ENCODE measurements at places on chromosomes 7 and 10.

- no peak for DNase-seq
These were observed 5.1 kb upstream of the ADAMTS14 start for GRCh38 chr10:70666960-70667798.

DNA sequence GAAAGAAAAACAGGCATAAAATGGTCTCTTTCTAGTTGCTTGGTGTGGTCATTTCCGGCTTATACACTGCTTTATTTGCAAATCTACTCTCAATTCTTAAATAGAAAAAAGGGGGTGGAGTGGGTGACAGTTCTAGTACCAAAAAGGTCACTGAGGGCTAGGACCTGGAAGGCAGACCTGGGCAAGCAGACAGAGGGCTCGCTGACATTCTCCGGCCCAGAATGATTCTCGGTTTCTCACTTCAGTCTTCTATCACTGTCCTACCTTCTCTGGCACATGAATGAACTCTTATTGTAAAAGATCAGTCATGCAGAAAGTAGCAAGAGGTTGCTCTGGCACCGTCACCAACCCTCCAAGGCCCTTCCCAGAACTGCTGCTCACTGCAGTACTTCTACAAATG is 54.0 kb downstream of the MALSU1 start:
- no peak for DNase-seq

GRCh38 chr7:44736896-44737295 is 11.8 kb upstream of the ZMIZ2 start:
- no peak for DNase-seq

- no peak for DNase-seq
These were observed 91.2 kb upstream of the SEM1 start for GRCh38 chr7:96800824-96801223.

- DNase-seq: no peak
These were observed 138.3 kb upstream of the LSM8 start for GRCh38 chr7:118045629-118046028.

GRCh38 chr7:24133691-24134090 is 150.3 kb upstream of the NPY start:
- DNase-seq: no peak

Data from A673 (cell line).